Immature natural killer cell (primary cell): ENCODE measurements at places on chromosomes 12 and 14. TPM values are rescaled to one million over a fixed set of nuclear protein-coding genes. Genes with fewer than 3 reads are reported as not detected.

The KRT72 gene
- polyA plus RNA-seq = 0.93 TPM

The TSHR gene
- not detected for polyA plus RNA-seq

The P2RX7 gene
- 7.5 TPM for polyA plus RNA-seq

The C12orf50 gene
- not detected for polyA plus RNA-seq

The ATG101 gene
- 32.2 TPM for polyA plus RNA-seq

The TGM1 gene
- polyA plus RNA-seq = not detected

The GAS2L3 gene
- not detected for polyA plus RNA-seq

The PTHLH gene
- polyA plus RNA-seq = not detected

The ERP27 gene
- polyA plus RNA-seq = 3.8 TPM

The SLC41A2 gene
- 0.37 TPM for polyA plus RNA-seq

The AICDA gene
- polyA plus RNA-seq = not detected

The EIF2S3B gene
- 0.29 TPM for polyA plus RNA-seq

The GLIPR1L1 gene
- not detected for polyA plus RNA-seq
